ENCODE measurements at places on chromosomes 12 and 14. TPM values are rescaled to one million over a fixed set of nuclear protein-coding genes. Genes with fewer than 3 reads are reported as not detected.

DEPDC4 gene
- not detected for total RNA-seq

RIN3 gene
- total RNA-seq, result 1.1 TPM

ASB2 gene
- not detected for total RNA-seq

SLCO1A2 gene
- total RNA-seq, result not detected

DNAI7 gene
- total RNA-seq, result not detected

LPAR5 gene
- total RNA-seq, result not detected

CISTR gene
- total RNA-seq, result not detected

HVCN1 gene
- 3.4 TPM for total RNA-seq

DAO gene
- not detected for total RNA-seq

KRT72 gene
- total RNA-seq, result not detected

OR4K2 gene
- total RNA-seq, result not detected

ART4 gene
- 43.5 TPM for total RNA-seq

CCDC196 gene
- total RNA-seq, result not detected

TAS2R30 gene
- total RNA-seq, result 0.49 TPM

KIF26A gene
- total RNA-seq, result 0.32 TPM

SRRM4 gene
- not detected for total RNA-seq

GNS gene
- total RNA-seq, result 153 TPM

STON2 gene
- total RNA-seq, result not detected

CNIH1 gene
- total RNA-seq, result 270 TPM

PARP2 gene
- total RNA-seq, result 1.8 TPM

ZFP36L1 gene
- total RNA-seq, result 75.7 TPM

MGP gene
- total RNA-seq, result 259 TPM

FLVCR2 gene
- total RNA-seq, result 3.8 TPM

MIPOL1 gene
- total RNA-seq, result 3.2 TPM

RFX4 gene
- not detected for total RNA-seq

AQP2 gene
- total RNA-seq, result not detected

BIN2 gene
- not detected for total RNA-seq

GARIN6 gene
- not detected for total RNA-seq

KRT86 gene
- total RNA-seq, result not detected

SERPINA9 gene
- total RNA-seq, result not detected

MMP17 gene
- total RNA-seq, result 31.8 TPM

RNFT2 gene
- total RNA-seq, result 0.36 TPM

RECQL gene
- total RNA-seq, result 40.4 TPM

PIK3C2G gene
- total RNA-seq, result not detected

PTPRQ gene
- 0.16 TPM for total RNA-seq

C3AR1 gene
- not detected for total RNA-seq

BDKRB1 gene
- 1.8 TPM for total RNA-seq

TRPV4 gene
- total RNA-seq, result 1.1 TPM

HSPA2 gene
- 4.9 TPM for total RNA-seq

SSTR1 gene
- total RNA-seq, result 4.5 TPM

CD163 gene
- total RNA-seq, result not detected

CD69 gene
- total RNA-seq, result not detected

MAP3K9 gene
- total RNA-seq, result 0.18 TPM

ACRBP gene
- not detected for total RNA-seq

CLEC7A gene
- not detected for total RNA-seq

CLEC1A gene
- total RNA-seq, result not detected
